GM13977 (cell line): ENCODE measurements at places on chromosomes 3 and 15.

DNA sequence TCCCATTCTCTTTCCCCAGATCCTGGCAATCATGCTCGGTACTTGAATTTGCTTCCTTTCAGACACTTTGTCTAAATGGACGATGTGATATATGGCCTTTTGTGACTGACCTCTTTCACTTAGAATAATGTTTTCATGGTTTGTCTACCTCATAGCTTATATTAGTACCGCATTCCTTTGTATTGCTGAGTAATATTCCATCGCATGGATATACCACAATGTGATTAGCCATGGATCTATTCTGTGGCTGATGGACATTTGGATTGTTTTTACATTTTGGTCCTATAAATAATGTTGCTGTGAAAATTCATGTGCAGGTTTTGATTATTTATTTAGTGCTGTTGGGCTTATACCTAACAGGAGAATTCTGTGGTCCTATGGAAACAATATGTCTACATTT is 458.6 kb downstream of the GABRG3 start:
- DNase-seq = no peak

DNA sequence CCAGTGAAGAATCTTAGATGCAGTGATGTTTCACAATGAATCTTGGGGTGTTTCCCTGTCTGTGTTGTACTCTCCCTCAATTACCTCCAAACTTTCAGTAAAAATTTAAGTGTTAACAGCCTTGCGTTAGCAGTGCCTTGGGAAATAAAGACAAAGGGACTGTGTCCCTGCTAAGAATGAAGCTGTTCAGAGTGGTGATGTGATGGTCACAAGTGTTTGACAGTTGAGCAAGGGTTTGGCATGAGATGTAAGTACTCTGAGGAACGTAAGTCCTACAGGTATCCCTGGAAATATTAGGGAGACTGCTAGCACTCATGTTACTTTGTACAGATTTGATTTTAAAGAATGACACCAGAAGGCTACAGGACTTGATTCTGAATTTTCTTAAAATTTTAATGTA is 304.3 kb upstream of the DPH6 start:
- DNase-seq = no peak

GRCh38 chr3:132255041-132255745 is 62.0 kb upstream of the ACP3 start:
- no peak for DNase-seq

- no peak for DNase-seq
Observed at GRCh38 chr3:89314454-89315098, 207.2 kb downstream of the EPHA3 start.

DNA sequence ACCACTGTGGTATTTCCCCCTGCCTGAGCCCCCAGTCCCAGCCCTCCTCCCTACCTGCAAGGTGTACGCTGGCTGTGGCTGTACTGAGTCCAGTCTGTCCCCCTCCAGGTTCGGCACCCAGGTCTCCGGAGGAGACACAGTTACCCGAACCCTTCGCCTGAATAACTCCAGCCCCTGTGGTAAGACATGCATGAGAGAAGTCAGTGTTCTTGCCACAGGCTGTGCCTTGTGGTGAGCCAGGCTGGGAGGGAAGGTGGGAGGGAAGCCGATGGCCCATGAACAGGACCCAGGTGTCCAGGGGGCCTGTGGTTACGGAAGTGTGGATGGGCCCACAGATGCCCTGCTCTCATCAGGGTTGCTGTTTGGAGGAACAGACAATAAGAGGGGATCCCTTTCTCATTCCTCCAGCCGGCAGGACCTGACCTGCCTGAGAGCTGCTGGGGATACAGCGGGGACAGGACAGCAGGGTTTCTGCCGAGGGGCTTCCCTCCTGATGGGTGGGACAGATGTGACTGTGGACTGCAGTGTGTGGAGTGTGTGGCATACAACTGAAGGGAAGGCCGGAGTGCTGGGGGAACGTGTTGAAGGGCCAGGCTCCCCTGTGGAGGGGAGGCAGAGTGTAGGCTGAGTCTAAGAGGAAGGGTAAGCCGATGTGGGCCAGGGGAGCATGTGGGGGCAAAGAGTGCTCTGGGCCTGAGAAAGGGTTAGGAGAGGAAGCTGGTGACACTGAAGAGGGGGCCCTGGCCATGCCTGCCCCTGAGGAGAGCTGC is 21.9 kb downstream of the ACAA1 start:
- no peak for DNase-seq

- DNase-seq = no peak
Observed at GRCh38 chr3:192772240-192772894, 45.0 kb upstream of the FGF12 start.

- DNase-seq = no peak
Observed at GRCh38 chr3:183252973-183253527, at the start of gene B3GNT5. Gene B3GNT5 (plus strand): TSS chr3:183253253. CDS start chr3:183269799, 16,546 bp downstream.

DNA sequence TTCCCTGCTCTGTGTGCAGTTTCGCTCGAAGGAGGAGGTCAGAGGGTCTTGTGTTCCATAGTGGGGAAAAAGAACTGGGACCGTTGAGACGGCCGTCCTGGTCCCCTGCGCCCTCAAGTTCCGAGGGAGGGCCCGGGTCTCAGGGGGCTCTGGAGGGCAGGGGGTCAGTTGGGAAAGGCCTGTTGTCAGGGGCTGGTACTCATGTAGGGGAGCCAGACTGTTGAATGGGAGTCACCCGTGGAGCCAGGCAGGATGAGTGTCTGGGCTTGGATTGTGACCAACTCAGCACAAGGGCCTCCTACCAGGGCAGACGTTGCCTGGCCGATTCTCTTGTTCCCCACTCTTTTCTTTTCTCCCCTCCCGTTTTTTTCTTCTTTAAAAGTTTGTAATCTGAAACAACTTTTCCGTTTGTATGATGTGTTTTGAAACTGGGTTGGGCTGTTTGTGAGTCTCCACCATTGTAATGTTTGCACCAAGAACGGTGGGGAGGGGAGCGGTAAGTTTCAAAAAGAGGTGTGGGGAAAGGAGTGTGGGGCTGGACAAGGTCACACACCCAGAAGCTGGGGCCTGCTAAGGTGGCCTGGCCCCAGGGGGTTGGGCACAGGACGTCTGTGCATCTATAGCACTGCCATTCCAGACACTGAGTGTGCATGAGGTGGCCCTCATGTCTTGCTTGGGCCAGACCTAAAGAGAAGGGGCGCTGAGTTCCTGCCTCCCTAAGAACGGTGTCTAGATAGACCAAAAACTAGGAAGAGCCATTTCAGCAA is 1.1 kb downstream of the CMTM7 start:
- DNase-seq = peak; percentile 22

GRCh38 chr3:111285694-111286093 is 214.1 kb downstream of the NECTIN3 start:
- no peak for DNase-seq

DNA sequence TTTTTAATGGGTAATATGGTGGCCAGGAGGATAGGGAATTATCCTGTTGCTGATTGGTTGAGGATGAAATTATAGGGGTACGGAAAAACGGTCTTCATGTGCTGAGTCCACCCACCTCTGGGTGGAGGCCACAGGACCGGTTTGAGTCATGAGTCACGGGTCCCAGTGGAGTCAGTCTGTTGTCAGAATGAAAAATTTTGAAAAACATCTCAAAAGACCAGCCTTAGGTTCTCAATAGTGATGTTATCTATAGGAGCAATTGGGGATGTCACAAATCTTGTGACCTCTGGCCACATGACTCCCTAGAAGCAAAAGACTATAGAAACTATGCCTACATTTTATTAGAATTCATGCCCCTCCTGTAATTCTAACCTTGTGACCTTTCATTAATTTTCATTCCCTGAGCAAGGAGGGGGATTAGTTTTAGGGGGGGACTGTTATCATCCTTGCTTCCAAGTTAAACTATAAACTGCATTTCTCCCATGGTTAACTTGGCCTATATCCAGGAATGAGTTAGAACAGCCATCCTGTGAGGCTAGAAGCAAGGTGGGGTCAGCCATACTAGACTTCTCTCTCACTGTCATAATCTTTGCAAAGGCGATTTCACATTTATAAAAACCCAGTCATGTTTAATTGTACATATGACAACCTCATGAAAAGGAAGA is 101.2 kb downstream of the TCF12 start:
- DNase-seq = no peak

GRCh38 chr3:71930056-71930991 is 145.4 kb upstream of the PROK2 start:
- DNase-seq = peak; percentile 65

DNA sequence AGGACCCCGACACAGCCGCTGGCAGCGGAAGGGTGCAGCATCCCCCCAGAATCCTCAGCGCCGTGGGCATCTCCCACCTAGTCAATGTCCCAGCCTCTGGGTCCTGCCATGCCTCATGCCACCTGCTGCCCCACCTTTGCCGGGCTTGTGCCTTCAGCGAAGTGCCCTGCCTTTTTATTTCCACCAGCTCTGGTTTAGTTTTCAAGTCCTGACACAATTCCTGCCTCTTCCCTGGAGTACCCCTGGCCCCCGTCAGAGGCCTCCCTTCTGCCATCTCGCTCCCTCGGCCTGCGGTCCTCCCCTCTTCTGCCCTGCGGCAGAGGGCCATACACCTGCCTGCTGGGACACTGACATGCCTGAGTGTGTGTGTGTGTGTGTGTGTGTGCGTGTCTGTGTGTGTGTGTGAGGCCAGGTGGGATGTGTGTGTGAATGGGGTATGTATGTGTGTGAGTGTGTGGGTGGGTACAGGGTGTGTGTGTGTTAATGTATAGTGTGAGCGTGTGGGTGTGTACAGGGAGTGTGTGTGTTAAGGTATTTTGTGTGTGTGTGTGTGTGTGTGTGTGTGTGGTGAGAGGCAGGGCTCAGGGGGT is 129.9 kb downstream of the SMAD6 start:
- DNase-seq = no peak

DNA sequence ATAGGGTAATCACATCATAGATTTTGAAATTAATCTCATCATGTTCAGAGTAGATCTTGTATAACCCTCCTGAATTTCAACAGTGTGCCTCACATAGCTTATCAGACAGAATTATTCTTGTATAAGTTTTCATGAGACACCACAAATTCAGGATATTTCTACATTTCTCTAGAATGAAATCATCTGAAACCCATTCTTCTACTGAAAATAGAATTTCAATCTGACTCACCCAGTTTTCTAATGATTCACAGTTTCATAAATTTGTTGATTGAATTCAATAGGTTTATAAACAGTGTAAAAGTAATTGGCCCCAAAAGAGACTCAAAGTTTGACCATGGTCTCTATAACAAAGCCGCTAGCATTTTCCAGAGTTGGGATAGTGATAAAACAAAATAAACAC is 1082.6 kb upstream of the EPHA6 start:
- DNase-seq = no peak

DNA sequence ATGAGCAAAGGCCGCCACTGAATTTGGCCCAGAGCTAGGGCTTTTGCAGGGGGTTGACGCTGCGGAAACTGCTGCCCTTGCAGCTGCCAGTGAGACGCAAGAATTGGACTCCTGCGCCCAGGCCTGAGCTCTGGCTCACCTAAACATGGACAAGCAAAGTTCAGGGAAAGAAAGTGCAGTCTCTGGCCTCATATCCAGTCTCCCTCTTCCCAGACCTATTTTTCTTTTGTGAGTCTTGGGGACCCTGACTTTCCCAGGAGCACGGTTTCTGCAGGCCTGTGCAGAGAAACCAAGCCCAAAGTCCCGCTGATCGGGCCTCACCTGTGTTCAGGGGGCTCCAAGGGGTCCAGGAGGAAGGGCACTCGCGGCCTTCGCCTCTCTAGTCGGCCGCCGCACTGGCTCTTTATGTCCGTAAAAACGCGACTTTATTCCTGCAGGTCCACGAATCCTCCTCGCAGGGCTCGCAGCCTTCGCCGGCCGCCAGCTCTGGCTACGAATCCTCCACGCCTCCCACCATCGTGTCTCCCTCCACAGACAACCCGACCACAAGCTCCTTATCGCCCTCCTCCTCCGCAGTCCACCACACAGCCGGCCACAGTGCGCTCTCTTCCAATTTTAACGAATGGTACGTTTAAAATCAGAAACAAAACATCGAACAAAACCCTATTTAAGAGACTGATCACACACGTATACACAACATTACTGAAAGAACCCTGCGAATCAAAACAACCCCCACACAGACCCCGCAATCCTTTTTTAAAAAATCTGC is 3.9 kb downstream of the ZIC1 start:
- no peak for DNase-seq

- DNase-seq = peak; percentile 43
Observed at GRCh38 chr3:137970914-137971831, 38.8 kb upstream of the CLDN18 start.

DNA sequence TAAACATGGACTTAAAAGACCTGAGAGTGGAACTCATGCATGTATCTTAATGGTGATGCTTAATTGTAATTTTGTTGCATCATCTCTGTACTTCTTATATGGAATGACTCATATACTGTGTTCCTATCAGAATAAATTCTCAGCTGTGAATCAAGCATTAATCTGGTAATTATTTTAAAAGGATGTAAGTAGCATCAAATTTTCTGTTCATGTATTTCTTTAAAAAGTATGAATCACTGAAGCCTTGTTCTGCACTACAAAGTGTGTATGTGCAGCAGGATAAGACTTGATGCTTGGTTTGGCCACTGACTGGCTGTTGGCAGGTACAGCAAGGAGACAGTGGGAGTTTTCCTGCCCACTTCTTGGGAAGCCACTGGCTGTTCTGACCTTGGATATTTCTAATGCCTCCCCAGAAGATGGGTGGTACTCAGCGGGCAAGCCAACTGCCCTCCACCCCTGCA is 123.9 kb downstream of the ANO10 start:
- DNase-seq = no peak

- DNase-seq = no peak
Observed at GRCh38 chr3:64351713-64352638, 126.7 kb upstream of the PRICKLE2 start.

GRCh38 chr15:63016234-63016633 is 26.3 kb upstream of the TPM1 start:
- DNase-seq = no peak

DNA sequence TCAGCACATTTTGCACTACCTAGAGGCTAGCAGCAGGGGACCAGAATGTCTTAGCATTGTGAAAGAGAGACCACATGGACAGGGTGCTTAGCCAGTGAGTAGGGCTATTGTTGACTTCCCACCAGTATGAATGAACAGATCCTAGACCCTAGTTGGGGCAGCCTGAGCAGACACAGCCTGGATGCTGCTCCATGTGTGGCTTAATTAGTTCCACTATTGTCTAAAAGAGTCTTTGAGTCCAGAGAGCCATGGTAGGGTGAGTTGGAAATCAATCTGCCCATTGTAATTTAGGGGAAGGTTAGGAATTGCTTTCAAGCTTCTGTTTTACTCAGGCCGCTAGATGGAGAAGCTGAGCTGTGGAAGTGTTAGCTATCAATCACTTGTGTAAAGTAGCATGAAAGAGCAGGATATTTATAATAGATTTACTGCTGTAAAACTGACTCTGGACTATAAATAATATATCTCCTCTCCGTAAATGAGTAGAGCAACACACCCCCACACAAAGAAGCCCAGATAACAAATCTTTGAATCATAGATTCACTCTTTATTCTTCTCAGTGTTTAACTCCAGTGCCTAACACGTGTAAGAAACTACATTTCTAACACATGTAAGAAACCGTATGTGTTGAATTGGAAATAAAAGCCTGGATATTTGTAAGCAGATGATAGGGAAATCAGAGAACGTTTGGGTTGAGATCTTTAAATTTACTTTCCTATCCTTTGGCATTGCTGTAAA is 4.1 kb upstream of the GCSAM start:
- no peak for DNase-seq

DNA sequence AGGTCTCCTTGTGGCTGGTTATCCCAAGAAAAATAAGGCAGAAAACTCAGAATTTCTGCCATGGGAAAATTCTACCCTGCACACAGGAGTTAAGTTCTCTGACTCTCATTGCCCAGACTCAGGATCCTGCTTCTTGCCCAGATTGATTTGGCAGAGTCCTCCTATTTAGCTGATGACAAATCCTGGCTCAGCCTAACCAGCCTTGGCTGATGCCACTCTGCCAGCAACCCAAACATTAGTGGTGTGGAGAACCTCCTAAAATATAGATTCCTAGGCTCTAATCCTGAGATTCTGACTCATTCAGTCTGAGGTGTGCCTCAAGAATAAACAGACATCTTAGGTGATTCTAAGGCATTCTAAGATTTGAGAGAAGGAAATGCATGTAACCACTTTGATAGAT is 60.5 kb upstream of the ACTC1 start:
- DNase-seq = no peak
